ENCODE measurements at places on chromosomes 4 and X. TPM values are rescaled to one million over a fixed set of nuclear protein-coding genes. Genes with fewer than 3 reads are reported as not detected.

- H3K36me3 ChIP-seq: no peaks in the 10 kb centered on the region
- H3K27ac ChIP-seq: no peak overlapping the region
- no peaks in the 10 kb centered on the region for H3K4me1 ChIP-seq
- DNase-seq: no peak
Measured at GRCh38 chrX:368811-369562, 17.7 kb downstream of the PPP2R3B start.

DNA sequence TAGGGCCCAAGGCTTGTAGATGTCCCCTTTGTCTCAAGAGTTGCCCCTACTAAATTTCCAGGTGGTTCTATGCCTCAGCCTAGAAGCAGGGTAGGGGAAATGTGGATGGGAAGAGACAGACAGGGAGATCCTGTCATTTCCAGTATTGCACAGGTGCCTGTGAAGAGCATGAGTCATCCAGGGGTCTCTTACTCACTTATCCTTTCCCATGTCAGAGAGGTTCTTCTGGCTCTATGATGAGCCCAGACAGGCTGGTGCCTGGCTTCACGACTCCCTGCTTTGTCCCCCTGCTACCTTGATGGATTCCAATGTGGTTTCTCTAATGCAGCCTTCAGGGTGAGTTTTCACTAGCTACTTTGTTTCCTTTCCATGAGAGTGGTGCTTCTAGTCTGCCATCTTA lies 35.2 kb upstream of the DDX60 start:
- H3K27me3 ChIP-seq: no peaks in the 10 kb centered on the region
- no peak for DNase-seq
- H3K4me3 ChIP-seq: no peak overlapping the region
- H3K27ac ChIP-seq: no peak overlapping the region
- H3K4me1 ChIP-seq: no peaks in the 10 kb centered on the region

DNA sequence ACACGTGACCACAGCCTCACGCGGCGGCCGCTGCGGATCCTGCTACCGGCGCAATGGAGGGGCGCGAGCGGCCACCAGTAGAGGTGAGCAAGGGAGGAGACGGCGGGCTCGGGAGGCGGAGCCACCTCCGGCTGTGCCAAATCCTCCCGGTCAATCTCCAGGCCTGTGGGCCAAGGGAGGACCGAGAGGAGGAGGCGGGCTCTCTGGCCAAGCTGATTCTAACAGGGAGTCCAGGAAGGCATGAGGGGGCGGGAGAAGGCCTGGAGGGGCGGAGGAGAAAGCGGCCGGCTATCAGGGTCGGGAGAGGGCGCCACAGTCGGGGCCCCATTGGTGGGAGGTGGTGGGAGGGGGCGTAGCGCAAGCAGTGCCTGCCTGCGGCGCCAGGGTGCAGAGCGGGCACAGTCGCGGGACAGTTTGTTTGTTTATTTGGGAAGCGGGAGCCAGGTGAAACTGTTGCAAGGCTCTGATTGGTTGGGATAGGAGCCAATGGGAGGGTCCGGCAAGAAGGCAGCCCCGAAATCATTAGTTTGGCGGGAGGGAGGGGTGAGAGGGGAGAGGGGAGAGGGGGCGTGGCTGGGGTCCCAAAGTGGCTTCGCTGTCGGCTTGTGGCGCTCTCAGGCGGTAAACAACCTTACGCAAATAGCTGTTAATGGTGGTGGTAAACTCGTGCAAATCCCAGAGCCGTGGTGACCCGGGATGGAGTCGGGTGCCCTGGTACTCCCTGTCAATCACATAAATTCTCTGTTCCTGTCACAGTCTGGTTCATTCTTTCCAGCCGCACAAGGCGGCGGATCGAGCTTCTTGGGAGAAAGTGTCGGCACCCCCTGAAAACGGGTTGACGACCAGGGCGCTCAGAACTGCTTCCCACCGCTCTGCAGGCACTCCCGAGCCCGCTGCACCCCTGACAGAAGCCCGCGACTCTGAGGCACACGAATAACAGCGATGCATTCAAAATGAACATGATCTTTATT lies at the start of gene IRS4:
IRS4 (minus strand) TSS at position 55 of the 971 bp plus-strand sequence.
- peaks cover 68% of the 10 kb centered on the region for H3K27me3 ChIP-seq
- no peak within 1 kb of the TSS for H3K4me3 ChIP-seq

DNA sequence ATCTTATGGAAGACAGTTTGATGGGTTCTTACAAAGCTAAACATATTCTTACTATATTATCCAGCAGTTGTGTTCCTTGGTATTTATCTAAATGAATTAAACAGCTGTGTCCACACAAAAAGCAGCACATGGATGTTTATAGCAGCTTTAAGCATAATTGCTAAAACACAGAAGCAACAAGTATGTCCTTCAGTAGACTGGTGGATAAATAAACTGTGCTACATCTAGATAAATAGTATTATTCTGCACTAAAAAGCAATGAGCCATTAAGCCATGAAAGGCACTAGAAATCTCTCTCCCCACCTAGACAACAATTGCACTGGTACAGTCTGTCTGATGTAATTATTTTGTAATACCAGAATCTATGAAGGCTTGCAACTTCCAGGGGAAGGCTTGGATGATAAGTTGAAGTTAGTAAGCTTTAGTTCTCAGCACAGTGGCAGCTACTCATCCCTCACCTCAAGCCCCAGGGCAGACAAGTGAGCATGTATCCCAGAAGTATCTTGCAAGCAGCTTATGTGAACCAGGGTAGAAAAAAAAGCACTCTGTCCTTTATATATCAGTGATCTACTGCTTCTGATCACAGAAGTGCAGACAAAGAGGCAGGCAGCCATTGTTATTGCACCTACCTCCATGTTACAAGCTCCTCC lies 36.9 kb downstream of the WDR17 start:
- no peaks in the 10 kb centered on the region for H3K4me1 ChIP-seq
- no peak overlapping the region for H3K27ac ChIP-seq
- no peak for DNase-seq

DNA sequence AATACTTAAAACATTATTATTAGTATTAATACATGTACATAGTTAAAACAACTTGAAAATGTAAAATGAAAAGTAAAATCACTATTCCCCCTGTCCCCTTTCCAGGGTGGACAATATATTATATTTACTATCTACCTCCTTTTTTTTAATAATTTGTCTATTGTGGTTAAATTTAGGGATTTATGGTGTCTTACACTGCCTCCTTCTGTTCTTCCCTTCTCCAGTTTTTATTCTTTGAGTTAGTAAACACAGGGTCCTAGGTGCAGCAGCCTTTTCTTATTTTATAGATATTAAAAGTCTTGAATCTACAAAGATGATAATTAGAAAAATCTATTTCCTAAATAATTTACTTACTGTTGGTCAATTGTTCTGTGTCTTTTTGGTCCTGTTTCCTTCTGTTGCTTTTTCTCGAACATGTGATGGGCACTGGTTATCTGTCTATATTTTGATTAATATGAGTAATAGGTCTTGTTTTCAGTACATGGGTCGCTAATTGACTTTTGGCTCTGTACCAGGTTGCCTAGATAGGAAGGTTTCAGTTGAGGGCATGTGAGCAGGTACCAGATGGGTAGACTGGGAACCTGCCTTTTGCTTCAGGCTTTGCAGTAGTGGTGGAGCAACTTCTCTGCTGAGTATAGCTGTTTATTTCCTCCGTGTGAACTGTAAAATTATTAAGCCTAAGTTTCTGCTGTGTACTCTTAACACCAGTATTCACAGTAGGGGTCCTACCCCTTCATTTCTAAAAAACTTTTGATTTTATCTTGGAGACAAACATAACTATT lies 1.1 kb downstream of the NUDT9 start:
- H3K4me3 ChIP-seq: peak overlapping the region; percentile 87
- no peak for DNase-seq
- peak overlapping the region; percentile 95 for H3K27ac ChIP-seq
- no peaks in the 10 kb centered on the region for H3K36me3 ChIP-seq
- H3K4me1 ChIP-seq: peaks cover 17% of the 10 kb centered on the region

DNA sequence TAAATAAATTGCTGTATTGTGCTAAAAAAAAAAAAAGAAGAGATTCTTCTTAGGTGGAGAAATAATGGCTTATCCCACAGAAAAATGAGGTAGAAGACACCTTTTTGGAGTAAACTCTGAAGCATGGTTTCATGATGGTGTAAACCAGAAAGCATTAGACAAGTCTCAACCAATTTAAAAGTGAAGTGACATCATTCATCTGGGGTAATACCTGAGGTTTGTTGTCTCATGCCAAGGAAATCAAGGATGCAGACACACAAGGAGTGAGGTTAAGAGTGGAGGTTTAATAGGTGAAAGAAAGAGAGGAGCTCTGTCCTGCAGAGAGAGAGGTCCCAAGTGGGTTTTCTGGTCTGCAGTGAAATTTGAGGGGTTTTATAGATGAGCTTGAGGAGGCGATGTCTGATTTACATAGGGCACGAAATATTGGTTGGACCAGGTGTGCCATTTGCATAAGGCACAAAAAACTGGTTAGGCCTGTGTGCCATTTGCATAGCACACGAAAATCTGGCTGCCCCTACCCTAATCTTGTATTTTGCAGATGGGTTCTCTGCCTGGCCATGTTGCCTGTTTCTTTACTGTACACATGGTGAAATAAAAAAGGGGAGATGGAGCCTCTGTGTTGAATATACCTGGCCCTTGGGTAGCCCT lies 25.0 kb upstream of the CWH43 start:
- no peaks in the 10 kb centered on the region for H3K36me3 ChIP-seq
- no peak overlapping the region for H3K4me3 ChIP-seq
- no peak overlapping the region for H3K27ac ChIP-seq

- peak overlapping the region; percentile 84 for H3K27ac ChIP-seq
- H3K4me1 ChIP-seq: peaks cover 85% of the 10 kb centered on the region
- H3K4me3 ChIP-seq: no peak overlapping the region
- H3K27me3 ChIP-seq: no peaks in the 10 kb centered on the region
- H3K36me3 ChIP-seq: no peaks in the 10 kb centered on the region
Measured at GRCh38 chrX:72107841-72108595, 23.7 kb downstream of the RTL5 start.

GRCh38 chr4:164783976-164784375 lies 30.0 kb downstream of the SMIM31 start:
- H3K4me1 ChIP-seq: no peaks in the 10 kb centered on the region
- H3K27me3 ChIP-seq: no peaks in the 10 kb centered on the region
- no peak overlapping the region for H3K27ac ChIP-seq
- no peak overlapping the region for H3K4me3 ChIP-seq

DNA sequence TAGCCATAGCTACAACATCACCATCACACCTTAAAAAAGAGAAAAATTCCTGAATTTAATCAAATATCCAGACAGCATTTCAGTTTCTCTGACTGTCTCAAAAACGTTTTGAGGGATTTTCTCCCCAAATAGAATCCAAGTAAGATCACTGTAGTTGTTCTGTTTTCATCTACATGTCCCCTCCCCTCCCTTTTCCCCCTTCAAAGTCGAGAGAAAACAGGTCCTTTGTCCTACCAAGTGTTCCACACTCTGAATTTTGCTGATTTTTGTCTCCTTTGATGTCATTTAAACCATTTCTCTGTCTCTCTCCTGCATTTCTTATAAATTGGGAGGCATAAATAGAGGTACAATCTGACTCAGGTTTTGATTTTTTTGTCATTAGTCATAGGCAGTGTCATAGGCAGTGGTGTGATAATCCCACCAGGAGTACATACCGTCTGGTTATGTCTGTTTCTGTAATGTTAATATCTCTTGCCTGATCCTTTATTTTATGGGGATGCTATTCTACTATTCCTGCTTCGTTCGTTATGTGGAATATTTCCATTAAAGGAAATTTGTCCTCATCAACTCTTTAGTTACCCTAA lies 348.6 kb downstream of the PTTG2 start:
- DNase-seq: no peak
- no peak overlapping the region for H3K4me3 ChIP-seq
- H3K36me3 ChIP-seq: no peaks in the 10 kb centered on the region
- H3K27ac ChIP-seq: no peak overlapping the region
- H3K27me3 ChIP-seq: no peaks in the 10 kb centered on the region

GRCh38 chr4:188107931-188108843 lies 1.2 kb downstream of the TRIML2 start:
- H3K27ac ChIP-seq: no peak overlapping the region
- no peaks in the 10 kb centered on the region for H3K4me1 ChIP-seq
- H3K27me3 ChIP-seq: no peaks in the 10 kb centered on the region
- DNase-seq: no peak
- no peak overlapping the region for H3K4me3 ChIP-seq
- H3K36me3 ChIP-seq: no peaks in the 10 kb centered on the region

GRCh38 chr4:171025343-171025742 lies 787.9 kb upstream of the GALNTL6 start:
- H3K36me3 ChIP-seq: no peaks in the 10 kb centered on the region
- H3K4me3 ChIP-seq: no peak overlapping the region
- no peak for DNase-seq
- H3K4me1 ChIP-seq: no peaks in the 10 kb centered on the region
- no peak overlapping the region for H3K27ac ChIP-seq
- no peaks in the 10 kb centered on the region for H3K27me3 ChIP-seq

DNA sequence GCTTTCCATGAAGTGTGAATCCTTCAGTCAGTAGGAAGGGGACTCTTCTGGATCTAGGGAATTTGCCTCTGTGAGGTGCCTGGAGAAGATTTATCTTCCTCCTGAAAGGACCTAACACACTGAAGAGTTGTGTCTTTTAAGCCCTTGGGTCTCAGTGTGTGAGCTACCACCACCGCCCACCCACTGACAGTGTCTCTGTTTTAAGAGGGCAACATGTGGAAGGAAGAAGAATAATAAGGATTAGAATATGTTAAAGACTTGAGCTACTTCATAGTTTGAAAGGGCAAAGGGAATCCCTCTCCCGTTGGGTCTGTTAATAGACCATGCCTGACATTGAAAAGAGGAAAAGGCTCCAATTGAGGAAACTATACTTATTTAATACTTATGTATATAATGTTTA lies 64.3 kb upstream of the TLR2 start:
- peak overlapping the region; percentile 63 for H3K27ac ChIP-seq
- H3K36me3 ChIP-seq: peaks cover 85% of the 10 kb centered on the region
- no peak for DNase-seq
- H3K4me3 ChIP-seq: no peak overlapping the region
- H3K27me3 ChIP-seq: no peaks in the 10 kb centered on the region
- peaks cover 29% of the 10 kb centered on the region for H3K4me1 ChIP-seq

GRCh38 chrX:68835104-68835442 lies 6.3 kb downstream of the EFNB1 start:
- peaks cover 18% of the 10 kb centered on the region for H3K27me3 ChIP-seq
- no peak overlapping the region for H3K27ac ChIP-seq
- no peak overlapping the region for H3K4me3 ChIP-seq
- no peak for DNase-seq

- peak overlapping the region; percentile 78 for H3K27ac ChIP-seq
- H3K27me3 ChIP-seq: no peaks in the 10 kb centered on the region
- DNase-seq: peak; percentile 66
- H3K4me1 ChIP-seq: peaks cover 45% of the 10 kb centered on the region
- peak overlapping the region; percentile 68 for H3K4me3 ChIP-seq
- H3K36me3 ChIP-seq: no peaks in the 10 kb centered on the region
Measured at GRCh38 chrX:150569155-150569477, 695 bp downstream of the MTM1 start.

- H3K36me3 ChIP-seq: no peaks in the 10 kb centered on the region
- no peak overlapping the region for H3K4me3 ChIP-seq
- no peaks in the 10 kb centered on the region for H3K27me3 ChIP-seq
- no peaks in the 10 kb centered on the region for H3K4me1 ChIP-seq
Measured at GRCh38 chr4:108536577-108536976, 83.8 kb upstream of the RPL34 start.

- H3K27me3 ChIP-seq: no peaks in the 10 kb centered on the region
- DNase-seq: no peak
- no peaks in the 10 kb centered on the region for H3K4me1 ChIP-seq
- no peaks in the 10 kb centered on the region for H3K36me3 ChIP-seq
- H3K27ac ChIP-seq: no peak overlapping the region
Measured at GRCh38 chr4:53575552-53575951, 15.7 kb downstream of the LNX1 start.

GRCh38 chr4:187380181-187380581 lies 615.4 kb upstream of the ZFP42 start:
- H3K36me3 ChIP-seq: no peaks in the 10 kb centered on the region
- H3K27ac ChIP-seq: no peak overlapping the region
- no peaks in the 10 kb centered on the region for H3K4me1 ChIP-seq
- no peak for DNase-seq
- H3K27me3 ChIP-seq: no peaks in the 10 kb centered on the region
- H3K4me3 ChIP-seq: no peak overlapping the region

SGCB gene
- polyA plus RNA-seq: 0.95 TPM

CENPVL3 gene
- polyA plus RNA-seq: not detected

EBP gene
- 59.5 TPM for polyA plus RNA-seq
